ENCODE measurements at places on chromosomes 2 and 18.

DNA sequence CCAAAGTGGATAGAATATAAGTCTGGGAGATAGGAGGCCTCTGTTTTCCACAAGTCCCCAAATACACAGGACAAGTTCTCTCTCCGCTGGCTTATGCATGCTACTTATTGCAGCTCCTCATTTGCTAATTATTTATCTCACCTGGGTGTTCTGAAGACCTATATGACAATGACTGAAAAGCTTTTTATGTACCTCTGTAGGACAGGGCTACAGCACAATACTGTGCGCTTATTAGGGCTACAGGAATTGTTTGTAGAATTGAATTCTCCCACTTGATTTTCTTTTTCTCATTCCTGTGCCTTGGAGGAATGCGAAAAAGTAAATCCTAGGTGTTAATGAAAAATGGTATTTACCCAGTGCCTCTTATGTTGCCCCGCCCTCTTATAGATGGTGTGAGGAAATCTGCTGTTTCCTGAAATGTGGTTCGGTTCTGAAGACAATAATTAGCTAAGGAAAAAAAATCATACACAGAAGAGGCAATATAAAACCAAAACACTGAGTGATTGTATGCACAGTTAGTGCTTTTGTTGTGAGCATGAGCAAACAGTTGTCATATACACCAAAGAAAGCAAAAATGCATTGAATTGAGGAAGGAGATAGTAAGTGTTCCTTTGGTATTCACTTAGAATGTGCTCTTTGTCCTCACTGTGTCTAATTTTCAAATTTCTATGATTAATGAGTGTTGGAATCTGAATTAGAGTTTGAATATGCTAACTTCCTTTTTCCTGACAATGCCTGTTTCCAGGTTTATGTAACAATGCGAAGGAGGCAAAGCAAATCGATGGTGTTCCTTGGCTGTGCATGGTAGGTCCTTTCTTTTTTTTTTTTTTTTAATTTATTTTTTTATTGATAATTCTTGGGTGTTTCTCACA is 78.7 kb upstream of the PNPT1 start:
- DNase-seq = no peak

DNA sequence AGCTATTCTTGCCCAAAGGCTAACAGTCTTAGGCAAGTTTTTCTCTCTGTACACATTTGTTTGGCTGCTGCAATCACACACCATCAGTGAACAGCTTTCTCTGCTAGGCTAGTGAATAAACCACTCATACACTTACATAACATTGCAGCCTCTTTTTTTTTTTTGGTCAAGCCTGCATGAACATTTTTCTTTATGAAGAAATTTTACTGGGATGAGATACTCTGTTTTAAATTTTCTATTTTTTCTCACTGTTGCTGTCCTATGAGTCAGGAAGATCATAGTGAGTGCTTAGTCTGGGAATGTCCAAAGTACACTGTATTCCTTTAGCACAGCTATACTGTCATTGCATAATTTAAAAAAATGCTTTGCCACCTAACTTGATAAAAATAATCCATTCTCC is 58.5 kb downstream of the ROCK1 start:
- no peak for DNase-seq

DNA sequence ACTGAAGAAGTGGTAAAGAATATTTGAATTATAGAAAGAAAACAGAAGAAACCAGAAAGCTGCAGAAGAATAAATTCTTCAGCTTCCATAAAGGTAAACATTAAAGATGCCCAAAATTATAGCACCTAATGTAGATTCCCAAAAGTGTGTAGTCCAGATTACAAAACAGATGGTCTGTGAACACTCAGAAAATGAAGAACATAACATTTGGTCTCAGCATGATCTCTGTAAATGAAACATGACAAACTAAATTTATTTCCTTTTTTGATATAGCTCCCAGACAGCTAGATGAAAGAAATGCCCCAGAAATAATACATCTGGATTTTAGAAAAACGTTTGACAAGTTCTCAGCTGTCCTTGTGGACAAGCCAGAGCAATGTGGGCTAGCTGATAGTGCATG is 794.2 kb upstream of the NXPH2 start:
- DNase-seq = no peak

- DNase-seq = no peak
Measured at GRCh38 chr18:31206071-31206470, 43.4 kb upstream of the DSC1 start.

GRCh38 chr2:112980537-112980936 is 2.7 kb downstream of the IL36G start:
- no peak for DNase-seq

- DNase-seq = peak; percentile 15
Measured at GRCh38 chr2:9002637-9003365, 683 bp downstream of the MBOAT2 start.

DNA sequence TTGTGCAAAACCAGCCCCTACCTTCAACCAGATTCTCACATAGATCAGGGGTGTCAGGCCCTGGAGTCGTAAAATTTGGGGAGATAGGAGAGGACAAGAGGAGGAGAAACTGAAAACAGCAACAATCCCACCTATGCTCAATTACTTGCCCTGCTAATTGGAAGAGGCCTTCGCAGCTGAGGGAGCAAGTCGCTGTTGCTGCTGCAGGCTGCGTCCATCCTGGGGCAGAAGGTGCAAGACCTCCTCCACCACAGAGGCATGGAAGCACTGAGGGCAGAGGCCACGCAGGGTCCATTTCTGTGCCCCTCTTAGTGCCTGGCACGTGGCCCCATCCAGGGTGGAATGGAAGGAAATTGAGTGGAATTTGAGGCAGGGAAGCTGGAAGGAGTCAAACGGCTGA is 36.5 kb downstream of the CNGA3 start:
- DNase-seq = no peak

- DNase-seq = no peak
Measured at GRCh38 chr2:177432703-177433102, 40.1 kb downstream of the AGPS start.

- DNase-seq = no peak
Measured at GRCh38 chr18:13447621-13448334, 229.2 kb downstream of the LDLRAD4 start.

DNA sequence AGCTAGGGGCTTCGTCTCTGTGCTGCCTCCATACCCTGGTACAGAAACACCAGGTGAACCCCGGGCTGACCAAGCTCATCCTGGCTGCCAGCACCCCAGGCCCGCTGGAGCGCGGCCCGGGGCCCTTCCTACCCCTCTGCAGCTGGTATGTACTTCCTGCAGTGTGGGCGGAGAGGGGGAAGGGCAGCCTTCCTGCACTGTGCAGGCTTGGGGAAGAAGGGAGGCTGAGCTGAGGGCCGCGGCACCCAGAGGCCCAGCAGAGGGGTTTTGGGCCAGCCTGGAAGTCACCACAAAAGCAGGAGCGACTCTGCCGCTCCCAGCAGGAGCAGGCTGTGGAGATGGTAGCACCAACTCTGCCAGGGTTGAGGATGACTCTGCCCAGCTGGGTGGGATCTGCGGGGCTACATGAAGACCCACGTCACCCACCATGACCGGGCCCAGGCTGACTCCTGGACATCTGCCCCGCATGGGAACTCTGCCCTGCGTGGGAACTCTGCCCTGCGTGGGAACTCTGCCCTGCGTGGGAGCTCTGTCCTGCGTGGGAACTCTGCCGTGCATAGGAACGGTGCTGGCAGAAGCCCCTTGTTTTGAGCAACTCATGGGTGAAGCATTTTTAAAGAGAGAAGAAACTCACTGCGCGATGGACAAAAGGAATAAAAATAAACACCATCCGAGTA is 273.3 kb downstream of the NDUFA10 start:
- DNase-seq = no peak

DNA sequence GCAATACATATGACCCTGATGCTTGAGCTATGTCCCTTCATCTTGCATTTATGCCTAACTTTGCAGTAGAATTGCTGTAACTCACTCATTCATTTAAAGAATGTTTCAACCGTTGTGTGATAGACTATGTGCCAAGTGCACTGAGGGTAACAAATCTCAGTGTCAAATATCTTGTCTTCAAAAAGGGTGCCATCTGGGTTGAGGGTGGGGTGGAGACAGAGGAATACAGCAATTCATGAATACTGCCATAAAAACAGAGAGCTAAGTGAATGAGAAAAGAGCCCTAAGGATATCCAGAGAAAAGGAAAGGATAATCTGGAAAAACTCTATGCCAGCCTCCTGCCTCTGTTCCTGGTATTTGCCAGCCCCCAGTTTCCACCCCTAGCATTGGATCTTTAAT is 1534.4 kb upstream of the PIK3C3 start:
- no peak for DNase-seq

DNA sequence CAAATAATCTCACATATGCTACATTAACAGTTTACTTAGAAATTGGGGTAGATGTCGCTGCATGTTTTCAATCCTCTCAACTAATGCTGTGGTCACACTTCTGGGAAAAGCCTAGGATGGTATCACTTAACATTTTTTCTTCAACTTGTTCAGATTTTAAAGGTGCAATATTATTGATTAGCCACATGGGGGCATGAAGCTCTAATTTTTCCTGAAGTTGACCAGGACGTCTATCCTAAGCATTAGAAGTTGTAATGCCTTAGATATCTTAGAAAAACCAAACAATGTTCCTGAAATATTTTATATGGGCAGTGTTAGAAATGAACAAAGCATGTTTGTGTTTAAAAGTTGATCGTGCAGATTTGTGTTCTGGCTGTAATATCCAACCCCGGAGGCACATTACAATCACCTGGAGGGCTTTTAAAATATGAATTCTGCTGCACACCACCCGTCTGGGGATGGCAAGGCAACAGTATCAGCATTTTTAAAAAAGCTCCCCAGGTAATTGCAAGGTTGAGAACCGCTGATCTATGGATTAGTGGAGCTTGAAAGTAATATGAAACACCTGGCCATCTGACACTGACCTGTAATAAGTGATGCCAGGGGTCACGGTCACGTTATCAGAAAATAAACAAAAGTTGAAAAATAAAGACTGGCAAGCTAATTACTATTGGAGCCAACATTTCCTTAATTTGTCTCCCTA is 100.5 kb upstream of the LMAN1 start:
- no peak for DNase-seq

DNA sequence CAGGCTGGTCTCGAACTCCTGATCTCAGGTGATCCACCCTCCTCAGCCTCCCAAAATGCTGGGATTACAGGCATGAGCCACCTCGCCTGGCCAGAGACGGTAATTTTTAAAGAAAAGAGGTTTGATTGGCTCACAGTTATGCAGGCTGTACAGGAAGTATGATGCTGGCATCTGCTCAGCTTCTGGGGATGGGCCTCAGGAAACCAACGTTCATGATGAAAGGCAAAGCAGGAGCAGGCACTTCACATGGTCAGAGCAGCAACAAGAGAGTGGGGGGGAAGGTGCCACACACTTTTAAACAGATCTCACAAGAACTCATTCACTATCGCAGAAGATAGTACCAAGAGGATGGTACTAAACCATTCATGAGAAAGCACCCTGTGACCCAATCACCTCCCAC is 38.0 kb upstream of the GPD2 start:
- DNase-seq = no peak

GRCh38 chr2:205612636-205613035 is 69.7 kb upstream of the NRP2 start:
- no peak for DNase-seq

DNA sequence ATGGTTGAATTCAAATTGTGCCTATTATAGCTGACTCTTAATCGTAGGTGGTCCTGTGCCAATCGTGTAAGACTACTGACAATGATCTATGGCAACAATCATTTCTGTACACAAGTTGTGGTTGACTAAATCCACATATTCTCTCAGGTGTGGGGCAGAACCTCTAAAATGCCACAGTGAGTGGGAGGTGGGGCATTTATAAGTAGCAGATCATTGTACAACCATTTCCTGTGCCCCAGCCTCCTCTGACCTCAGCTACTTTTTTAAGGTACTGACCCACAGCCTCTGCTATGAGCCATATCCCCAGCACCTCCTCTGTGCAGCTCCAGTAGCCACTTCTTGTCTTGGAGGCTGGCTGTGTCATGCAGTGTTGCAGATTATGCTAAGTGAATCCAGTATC is 48.6 kb upstream of the RAPH1 start:
- DNase-seq = no peak

DNA sequence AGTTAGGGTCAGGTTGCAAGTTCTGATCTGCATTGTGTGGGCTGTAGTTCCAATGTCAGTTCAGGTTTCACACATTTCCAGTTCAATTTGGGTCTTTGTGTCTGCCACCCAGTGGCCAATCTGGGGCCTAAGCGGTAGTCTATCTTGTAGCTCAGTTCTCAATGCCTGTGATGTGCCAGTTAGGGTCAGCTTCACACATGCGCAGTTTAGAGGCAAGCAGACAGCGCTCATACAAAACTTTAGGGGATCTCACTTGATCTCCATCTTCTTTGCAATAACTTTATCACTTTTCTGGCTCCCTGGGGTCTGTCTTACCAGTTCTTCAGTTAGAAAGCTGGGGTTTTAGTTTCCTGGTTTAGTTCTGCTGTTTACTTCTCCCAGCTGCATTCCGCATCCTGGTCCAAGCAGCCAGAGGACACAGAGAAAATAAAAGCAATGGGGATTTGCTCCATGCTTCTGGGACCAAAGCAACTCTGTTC is 11.0 kb upstream of the ZNF24 start:
- peak; percentile 6 for DNase-seq

DNA sequence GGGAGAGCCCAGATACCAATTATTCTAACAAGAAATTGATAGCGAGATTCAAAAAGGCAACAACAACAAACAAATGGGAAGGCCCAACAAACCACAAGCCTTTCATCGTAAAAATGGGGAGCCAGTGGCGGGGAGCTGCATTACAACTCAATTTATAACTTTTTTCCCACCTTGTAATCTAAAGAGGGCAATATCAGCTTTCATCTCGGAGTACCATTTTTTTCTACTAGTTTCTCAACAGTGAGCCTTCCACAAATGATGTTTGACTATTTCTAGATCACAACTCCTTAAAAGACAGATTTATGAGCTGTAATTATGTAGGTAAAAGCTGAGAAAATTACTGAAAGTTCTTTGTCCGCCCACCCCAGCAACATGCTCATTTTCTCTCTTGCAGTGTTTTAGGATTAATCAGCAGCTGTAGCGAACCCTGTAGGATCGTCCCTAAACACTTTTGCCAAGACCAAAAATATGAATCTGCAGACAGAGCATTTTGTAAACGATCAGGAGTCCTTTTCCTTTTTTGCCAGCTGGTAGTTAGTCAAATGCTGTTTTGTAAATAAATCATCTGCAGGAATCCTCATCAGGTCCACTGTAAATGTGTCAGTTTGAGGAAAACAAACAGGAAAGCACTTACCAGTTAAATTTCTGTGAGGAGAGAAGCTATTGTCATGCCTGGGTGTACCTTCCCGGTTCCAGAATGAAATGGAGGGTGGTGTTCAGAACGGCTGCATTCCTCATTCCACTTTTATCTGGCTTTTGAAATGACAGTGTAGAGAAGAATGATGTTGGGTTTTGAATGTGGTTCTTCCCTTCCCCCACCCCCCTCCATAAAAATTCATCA is 53.2 kb downstream of the EEF1B2 start:
- no peak for DNase-seq

DNA sequence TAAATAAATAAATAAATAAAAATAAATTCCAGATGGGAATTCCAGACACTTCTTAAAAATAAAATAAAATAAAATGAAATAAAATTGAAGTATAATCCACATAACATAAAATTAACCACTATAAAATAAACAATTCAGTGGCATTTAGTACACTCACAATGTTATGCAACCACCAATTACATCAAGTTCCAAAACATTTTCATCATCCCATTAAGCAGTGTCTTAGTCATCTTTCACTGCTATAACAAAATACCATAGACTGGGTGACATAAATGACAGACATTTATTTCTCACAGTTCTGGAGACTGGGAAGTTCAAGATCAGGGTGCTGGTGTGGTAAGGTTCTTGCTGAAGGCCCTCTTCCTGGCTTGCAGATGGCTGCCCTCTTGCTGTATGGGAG is 22.6 kb upstream of the PROKR1 start:
- DNase-seq = no peak

- DNase-seq = no peak
Measured at GRCh38 chr2:238865744-238866355, 18.0 kb downstream of the TWIST2 start.

Measured in hypothalamus (tissue), 51 donors.